T-helper 9 cell (primary cell): ENCODE measurements at places on chromosomes 4 and X.

DNA sequence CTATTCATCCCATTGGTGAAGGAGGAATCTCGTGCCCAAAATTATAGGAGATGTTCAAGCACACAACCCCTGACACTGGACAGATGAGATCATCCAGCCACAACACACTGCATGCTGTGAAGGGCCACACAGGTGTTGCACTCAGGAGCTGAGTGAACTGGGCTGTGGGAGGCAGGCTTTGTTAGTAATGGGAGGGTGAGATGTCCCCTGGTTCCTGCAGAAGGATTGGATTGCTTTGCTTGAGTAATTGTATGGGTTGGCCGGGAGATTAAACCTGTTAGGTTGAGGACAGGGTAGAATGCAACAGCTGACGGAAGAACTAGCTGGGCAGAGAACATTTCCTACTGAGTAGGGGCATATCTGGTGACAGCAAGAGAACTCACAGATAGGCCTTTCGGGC lies 152.2 kb downstream of the TACR3 start:
- DNase-seq, result no peak

- DNase-seq, result no peak
Measured at GRCh38 chr4:47837908-47838294, at the start of gene CORIN. Gene CORIN, minus strand, starts transcription at chr4:47838067. Its CDS starts 118 bp downstream, at chr4:47837949.

DNA sequence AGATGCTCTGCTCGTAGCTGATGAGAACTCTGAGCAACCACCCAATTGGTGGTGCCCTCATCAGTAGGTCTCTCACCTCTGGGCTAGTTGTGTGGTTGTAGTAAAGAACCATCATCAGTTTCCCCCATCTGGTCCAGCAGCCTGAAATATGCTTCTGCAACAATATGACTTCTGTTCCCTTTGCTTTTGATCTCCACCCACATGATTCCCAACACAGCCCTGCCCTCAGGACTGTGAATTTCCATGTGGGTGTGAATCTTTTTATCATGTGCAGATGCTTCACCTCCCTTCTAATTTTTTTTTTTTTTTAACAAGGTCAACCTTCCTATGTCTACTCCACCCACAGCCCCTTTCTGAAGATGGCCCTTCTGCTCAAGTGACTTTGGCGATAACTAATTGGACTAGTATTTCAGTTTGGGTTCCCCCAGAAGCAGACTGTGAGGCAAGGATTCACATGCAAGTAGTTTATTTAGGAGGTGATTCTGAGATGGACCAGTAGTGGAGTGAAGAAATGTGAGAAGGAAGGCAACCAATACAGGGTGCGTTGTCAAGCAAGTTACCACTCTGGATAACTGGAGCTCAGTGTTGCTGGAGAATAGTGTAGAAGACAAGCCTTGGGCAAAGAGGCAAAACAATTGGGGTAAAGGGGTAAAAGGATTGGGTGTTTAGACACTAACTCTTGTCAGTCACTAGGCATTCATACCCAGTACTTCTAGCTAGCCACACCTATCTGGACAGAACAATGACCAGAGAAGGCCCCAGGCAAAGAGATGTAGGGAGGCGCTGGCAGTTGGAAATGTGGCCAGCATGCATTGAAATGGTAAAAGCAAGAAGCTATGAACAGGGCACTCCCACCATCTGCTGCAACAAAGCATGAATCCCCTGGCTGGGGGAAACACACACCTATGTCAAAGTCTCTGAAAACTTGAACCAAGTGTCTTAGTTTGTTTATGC lies 466.2 kb downstream of the BCOR start:
- DNase-seq, result no peak

- no peak for DNase-seq
Measured at GRCh38 chr4:71217688-71218087, 121.1 kb upstream of the SLC4A4 start.

GRCh38 chr4:182240161-182241130 lies 2.8 kb upstream of the TENM3 start:
- DNase-seq, result no peak

DNA sequence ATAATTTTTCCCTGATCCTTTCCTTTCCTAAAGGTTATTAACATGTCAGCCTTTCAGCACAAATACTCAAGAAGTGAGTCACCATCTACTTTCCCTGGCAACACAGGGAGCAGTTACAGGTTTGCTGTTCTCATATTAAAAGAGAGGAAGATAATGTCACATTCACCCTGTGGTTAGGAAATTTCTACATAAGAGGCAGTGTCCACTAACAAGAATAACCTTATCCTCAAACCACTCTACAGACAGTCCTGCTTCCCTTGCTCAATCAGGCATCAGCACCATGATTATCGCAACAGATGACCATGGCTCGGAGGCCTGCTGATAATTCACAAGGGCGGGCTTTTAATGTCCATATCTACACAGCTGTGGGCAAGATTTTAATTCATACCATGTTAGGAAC lies 30.9 kb downstream of the RNF150 start:
- DNase-seq, result no peak

DNA sequence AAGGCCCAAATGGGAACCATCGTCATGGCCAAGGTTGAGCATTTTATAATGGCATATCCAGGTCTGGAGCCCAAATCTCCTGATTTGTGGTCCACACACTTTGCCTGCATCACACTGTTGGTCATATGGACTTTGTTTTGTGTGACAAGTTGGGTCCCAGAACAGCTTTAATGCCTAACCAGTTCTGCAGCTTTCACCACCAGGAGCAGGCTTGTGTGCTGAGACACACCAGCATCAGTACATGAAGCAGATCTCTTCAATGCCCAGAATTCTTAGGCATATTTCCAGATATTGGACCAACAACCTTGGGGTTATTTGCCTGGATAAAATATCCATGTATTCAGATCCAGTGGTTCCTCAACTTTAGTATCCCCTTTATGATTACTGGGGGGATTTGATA lies 371.3 kb downstream of the FBXW7 start:
- no peak for DNase-seq

DNA sequence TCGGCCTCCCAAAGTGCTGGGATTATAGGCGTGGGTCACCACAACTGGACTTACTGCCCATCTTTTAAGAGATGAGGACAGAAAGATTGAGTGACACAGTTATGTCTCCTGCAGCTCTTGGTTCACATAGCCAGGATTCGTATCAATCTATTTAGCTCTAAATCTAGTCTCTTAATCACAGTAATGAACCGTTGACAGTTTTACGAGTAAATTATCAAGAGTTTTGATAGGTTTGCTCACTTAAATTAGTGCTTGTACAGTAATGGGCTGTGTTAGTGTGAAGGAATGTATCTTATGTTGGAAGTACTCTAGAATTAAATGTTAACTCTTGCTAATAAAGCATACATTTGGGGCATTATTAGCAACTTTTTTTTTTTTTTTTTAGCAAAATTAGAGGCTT lies 105.7 kb downstream of the PTTG2 start:
- no peak for DNase-seq
